NT2/D1 (cell line): ENCODE measurements at places on chromosomes 4 and X.

GRCh38 chrX:68018248-68019203, 414.8 kb downstream of the OPHN1 start:
- DNase-seq = peak; percentile 36

GRCh38 chr4:83241132-83241531, 43.5 kb downstream of the COQ2 start:
- DNase-seq = no peak

GRCh38 chr4:180528003-180528402, 1715.2 kb upstream of the TENM3 start:
- DNase-seq = no peak

DNA sequence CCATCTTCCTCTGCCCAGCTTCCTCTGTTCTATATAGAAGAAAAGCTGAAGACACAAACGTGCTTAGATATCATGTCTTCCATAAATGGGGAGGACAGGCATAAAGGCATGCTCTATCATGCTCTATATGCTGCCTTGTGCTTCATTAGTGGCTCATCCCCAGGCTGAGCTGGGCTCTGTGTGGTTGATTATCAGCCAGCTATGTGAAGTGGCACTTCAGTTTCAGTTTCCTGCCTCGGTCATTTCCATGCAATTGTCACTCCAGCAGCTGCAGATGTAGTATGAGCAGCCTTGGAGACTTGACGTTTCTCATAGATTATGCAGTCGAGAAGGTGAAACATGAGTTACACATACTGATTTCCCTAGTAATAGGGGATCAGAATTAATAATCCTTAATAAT, 106.2 kb downstream of the SYTL5 start:
- no peak for DNase-seq

DNA sequence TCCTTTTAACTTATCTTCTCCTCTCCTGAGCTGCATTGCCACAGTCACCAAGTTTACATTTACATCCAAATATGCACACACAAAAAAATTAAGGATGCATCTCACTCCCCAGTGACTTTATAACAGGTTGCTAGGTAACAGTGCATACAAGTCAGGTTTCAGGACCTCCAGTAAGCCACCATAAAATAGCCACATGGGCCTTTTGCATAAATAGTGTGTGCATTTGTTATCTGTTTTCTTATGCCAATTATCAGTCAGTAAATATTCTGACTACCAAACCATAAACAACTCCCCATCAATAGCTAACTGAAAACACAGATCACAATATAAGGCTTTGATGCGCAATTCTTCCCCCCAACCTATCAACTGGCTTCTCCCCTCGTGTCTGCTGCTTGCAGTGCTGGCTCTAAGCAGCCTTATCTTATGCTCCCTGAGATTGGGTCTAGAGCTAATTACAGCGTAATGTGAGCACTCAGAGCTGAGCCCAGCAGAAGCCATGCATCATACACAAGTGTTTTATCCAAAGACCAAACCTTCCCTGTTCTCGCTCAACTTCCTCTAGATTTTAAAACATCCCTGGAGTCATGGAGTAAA, 55.4 kb downstream of the ZNF827 start:
- no peak for DNase-seq

DNA sequence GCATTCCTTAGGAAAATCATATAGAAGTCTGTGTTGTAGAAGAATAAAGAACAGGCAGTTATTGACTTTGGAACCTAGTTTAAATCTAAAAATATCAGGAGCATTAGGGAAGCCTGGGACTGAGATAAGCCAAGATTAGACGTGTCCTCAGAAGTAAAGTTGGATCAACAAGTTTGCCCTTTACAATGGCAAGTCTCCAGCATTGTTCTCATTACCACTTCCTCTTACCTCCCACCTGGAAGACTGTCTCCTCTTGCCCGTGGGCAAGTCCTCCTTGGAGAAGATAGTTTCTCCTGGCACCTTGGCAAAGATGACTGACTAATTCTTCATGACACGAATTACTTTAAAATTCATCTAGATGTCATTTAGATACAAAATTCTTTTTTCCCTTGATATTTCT, 37.8 kb downstream of the CNKSR2 start:
- no peak for DNase-seq

DNA sequence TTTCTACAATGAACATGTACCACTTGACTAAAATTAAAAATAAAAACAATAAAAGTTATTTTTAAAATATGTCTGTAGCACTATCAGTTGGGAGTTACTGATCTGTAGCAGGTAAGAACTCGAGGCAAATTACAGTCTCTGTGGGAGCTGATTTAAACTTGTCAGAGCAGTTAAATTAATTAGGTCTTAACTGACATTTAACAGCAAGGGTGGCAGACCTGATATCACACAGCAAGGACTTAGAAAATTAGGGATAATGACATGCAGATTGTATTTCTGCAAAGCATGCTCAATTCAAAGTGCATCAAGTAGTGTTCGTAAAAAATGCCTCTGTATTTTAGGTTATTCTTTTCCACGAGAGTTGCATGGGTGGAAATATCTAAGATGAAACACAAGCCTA, 208.9 kb downstream of the SPATA18 start:
- no peak for DNase-seq

- no peak for DNase-seq
These were observed 214.8 kb downstream of the SLC4A4 start for GRCh38 chr4:71553605-71554004.

DNA sequence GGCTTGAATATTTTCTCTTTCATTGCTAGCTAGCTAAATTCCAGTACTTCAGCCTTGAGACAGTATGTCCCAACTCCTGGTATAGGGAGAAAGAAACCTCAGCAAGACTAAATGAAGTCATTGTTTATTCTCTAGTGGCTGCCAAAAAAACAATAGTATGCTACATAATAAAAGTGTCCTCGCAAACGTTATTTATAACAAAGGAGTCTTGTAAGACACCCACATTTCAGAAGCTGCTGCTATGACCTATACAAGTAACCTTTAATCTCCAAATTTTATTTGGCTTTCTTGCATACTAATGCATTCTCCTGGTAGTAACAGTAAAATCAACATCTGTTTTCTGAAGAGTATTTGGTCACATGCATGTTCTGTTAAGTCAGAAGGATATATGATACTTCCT, 28.8 kb downstream of the NEK1 start:
- DNase-seq = no peak

- no peak for DNase-seq
These were observed 40.9 kb upstream of the DCLK2 start for GRCh38 chr4:150037251-150037856.

DNA sequence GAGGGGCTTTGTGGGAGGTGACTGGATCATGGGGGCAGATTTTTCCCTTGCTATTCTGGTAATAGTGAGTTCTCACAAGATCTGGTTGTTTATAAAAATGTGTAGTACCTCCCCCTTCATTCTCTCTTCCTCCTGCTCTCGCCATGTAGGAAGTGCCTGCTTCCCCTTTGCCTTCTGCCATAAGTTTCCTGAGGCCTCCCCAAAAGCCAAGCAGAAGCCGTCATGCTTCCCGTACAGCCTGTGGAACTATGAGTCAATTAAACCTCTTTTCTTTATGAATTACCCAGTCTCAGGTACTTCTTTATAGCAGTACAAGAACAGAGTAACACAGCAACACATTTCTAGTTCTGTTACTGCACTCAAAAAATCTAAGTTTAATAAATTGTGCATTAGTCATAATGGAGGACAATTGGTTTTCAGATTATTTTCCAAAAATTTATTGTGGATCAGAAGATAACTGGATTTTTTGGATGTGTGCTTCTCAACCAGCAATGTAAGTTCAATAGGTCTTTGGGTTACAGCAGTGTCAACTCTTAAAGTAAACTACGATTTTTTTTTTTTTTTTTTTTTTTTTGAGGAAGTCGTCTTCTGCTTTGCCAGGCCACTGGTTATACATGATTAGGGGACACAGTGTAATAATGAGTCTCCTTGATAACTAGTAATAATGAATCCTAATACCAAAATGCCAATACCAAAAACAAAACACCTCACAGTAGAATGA, 69.9 kb downstream of the CHIC2 start:
- DNase-seq = no peak

GRCh38 chr4:13523591-13524503, 20.5 kb downstream of the NKX3-2 start:
- no peak for DNase-seq

DNA sequence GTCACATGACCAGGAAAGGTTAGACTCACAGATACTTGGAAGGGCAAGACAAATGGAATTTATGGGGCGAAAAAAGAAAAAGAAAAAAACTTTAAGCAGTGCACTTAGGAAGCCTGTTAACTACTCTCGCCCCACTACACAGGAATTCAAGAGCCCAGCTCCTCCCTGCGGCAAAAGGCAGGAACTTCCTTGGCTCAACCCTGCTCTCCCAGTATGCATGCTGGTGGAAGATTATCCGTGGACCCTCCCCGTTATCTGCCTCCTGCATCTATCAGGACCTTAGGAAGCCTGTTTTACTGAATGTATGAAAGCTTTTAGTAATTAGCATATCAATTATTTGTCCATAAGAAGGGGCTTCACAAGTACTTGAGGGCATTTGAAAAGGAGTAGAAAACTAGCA, 40.1 kb upstream of the RPA4 start:
- no peak for DNase-seq

DNA sequence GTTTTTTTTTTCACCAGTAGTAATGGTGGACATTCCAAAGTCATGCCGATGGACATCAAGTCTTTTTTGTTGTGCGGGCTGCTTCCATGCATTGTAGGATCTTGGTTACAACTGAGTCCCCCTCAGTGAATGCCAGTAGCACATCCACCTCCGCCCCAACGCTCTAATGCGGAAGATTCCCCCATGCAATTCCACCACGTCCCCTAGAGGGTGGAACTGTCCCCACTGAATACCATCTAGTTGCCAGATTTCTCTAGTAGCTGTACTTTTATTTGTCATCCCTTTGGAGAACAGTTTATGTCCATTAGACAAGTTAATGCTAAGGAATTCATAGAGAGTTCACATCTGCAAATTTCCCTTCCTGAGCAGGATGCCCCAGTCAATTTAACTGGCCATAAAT, 6.7 kb downstream of the SHISA3 start:
- DNase-seq = no peak

- no peak for DNase-seq
These were observed 53.7 kb upstream of the MYOZ2 start for GRCh38 chr4:119081943-119082342.

- no peak for DNase-seq
These were observed 28.4 kb upstream of the CLCN4 start for GRCh38 chrX:10128386-10128785.

DNA sequence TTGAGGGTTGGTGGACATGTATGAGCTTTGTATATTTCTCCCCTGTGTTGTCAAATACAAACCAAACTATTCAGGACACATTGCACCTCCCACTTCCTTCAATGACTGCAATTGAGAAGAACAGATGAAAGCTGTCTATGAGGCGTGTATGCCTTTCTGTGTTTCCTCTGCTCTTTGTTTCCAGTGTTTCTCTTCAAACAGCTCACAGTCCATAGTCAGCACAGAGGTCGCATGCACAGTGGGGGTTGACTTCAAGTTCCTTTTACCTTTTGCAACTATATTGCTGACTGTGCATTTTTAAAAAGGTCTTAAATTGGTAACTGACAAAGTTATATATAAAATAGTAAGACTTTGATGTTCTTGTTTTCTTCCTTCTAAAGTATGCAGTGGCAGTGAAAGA, 957.8 kb downstream of the C4orf33 start:
- DNase-seq = no peak

DNA sequence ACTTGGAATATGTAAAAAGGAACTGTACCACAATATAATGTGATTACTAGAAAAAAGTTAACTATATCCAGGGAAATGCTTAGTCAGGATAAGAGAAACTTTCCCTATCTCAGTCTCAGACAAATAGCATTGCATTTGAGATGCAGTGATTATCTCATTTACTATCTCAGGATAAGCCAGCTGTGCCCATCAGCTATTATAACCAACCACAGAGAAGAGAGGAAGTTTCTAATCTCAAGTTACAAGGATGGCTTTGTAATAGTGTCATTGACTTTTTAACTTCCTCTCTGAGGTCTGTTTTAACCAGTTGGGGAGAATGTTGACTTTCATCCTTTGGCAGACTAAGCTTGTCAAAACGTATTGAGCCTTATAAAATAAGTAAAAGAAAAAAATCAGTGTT, 56.5 kb downstream of the SNX25 start:
- DNase-seq = no peak

DNA sequence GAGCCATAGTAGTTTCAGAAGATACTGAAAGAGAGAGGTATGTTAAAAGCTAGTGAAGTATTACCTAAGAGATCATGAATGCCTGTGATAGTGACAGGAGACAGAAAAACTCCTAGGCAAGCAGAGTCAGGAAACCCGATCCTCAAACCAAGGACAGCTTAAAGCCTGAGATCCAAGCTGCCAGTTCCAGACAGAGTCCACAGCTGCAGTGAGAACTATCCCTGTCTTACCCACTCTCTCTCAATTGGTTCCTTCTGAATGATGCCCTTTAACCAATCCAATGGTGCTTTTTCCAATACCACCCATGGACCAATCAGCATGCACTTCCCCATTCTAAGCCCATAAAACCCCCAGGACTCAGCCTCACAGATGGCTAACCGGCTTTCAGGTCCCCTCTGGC, 90.4 kb upstream of the PCDH10 start:
- no peak for DNase-seq

- no peak for DNase-seq
These were observed 19.8 kb upstream of the CCDC149 start for GRCh38 chr4:24932515-24933225.

- no peak for DNase-seq
These were observed at the start of gene MYOZ2 for GRCh38 chr4:119135721-119136121. TSS of gene MYOZ2 (plus strand) at chr4:119135832. CDS start at chr4:119136526, 694 bp downstream.

GRCh38 chr4:55345054-55345453, 988 bp upstream of the SRD5A3 start:
- DNase-seq = no peak
